T-helper 17 cell (primary cell): ENCODE measurements at places on chromosomes 7 and 10.

GRCh38 chr10:112880633-112881530, 69.2 kb upstream of the TCF7L2 start:
- DNase-seq: no peak

- no peak for DNase-seq
Measured at GRCh38 chr7:45692031-45692430, 117.9 kb downstream of the ADCY1 start.

DNA sequence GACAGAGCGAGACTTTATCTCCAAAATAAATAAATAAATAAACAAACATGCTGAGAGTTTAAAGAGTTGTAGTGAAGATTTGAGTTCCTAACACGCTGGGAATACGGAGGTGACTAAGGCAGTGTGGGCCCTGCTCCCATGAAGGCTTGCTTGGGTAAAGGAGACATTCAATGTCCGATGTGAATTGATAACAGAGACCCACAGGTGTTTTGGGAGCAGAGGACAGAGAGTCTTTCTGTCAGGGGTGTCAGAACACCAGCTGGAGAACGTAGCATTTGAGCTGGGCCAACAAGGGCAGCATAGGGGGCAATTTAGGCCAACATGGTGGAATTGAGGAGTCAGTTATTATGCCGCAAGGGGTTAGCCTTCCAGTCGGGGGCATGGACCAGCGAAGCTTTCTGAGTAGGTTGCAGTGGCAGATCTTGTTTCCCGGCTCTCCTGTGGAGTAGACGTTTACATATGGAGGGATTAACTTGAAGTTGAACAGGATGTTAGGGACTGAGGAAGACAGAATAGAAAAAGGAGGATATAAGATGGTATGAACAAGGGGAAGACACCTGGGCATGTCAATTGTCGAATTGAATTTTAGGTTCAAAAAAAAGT, 5.6 kb downstream of the PROSER2 start:
- no peak for DNase-seq

DNA sequence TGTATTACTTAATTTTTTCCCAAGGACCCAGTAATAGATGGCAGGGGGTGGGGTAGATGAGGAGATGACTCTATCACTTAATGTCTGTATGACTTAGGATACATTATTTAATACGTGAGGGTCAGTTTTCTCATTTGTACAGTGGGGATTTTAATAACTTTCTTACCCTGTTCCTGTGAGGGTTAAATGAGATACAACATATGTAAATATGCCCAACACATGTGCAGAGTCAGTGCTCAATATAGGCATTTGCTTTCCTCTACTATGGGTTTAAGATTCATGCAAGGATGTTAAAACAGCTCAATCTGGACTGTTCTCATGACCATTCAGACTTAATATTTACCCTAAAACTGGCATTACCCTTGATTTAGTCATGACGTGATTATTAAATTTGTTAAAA, 31.2 kb downstream of the ST7 start:
- no peak for DNase-seq

DNA sequence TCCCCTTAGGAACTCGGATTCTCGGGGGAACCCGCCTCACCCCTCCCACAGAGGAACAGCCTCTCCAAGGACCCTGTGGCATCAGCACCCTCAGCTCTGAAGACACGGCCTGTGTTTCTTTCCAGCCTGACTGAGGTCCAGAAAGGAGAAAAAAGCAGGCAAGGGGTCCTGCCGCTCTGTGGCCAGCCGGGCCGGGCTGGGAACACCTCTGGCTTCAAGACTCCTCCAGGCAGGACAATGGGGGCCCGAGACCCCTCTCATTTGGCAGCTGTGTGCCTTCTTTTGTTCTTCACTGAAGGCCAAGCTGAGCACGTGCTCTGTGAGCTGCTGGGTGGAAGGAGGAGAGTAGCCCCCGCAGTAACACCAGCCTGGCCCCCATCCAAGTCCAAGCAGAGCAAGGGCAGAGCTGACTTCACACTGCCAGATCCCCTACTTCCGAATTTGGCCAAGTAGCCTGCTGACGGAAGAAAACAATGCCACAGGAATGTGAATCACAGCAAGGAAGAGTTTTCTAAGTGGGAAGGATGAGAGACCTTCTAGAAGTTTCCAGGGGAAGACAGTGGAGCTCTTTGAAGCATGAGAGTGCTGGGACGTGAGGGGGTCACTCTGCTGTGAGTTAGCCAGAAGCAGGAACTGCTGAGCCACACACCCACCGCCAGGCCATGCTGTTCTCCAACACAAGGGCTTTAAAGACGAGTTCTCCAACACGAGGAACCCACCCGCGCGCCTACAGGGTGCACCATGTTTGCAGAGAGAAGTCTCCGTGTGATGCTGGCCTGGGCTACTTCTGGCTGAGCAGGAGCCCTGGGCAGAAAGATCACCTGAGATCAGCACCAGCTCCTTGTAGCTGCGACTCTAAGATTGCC, 3.1 kb downstream of the CNPY1 start:
- no peak for DNase-seq

DNA sequence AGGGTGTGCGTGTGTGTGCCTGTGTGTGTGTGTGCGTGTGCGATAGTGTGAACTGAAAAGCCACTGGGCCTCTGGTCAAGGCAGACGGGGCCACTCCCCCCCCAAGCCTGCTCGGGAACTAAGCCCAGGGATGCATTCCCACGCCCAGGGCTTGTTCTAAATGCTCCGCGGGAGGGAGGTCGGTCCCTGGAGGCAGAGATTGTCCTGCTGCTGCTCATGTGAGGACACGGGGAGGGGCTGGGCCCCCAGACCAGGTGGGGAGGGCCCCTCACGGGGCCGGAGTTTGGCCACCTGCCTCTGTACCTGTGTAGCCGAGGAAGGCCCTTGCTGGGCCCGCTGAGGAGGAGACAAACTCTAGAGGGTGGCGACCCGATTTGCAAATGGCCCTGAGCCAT, 93.9 kb downstream of the PDGFA start:
- DNase-seq: no peak

DNA sequence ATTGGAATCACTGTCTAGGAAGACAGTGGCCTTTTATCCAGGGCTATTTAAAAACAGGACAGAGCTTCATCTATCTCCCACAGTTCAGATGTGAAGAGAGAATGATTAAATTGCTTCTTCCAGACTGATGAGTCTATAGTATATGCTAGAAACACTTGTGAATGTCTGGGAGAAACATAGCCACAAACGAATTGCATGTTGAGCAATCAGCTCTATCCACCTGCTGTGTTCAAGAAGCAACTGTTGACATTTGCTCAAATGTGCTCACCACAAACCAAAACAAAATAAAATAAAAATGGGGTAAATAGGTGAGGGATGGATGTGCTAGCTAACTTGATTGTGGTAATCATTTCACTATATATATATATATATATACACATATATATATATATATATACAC, 195.1 kb downstream of the HECW1 start:
- DNase-seq: no peak

GRCh38 chr7:18607025-18607424, 111.5 kb downstream of the HDAC9 start:
- DNase-seq: no peak

GRCh38 chr10:101845893-101846292, 2.3 kb upstream of the KCNIP2 start:
- no peak for DNase-seq

GRCh38 chr7:42673951-42674350, 237.9 kb downstream of the C7orf25 start:
- no peak for DNase-seq

DNA sequence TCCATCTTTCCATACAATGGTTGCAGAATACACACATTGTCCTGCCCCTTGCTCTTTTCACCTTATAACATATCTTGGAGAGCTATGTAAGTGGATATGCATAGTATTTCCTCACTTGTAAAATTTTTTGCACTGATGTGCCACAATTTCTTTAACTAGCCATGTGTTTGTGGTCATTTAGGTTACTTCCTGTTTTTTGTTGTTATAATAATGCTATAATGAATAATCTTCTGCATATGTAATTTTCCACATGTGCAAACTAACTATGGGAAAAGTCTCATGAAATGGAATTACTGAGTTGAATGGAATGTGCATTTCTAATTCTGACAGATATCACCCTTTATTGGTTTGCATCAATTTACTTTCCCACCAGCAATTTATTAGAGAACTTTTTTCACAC, 2.8 kb downstream of the TAS2R41 start:
- no peak for DNase-seq

DNA sequence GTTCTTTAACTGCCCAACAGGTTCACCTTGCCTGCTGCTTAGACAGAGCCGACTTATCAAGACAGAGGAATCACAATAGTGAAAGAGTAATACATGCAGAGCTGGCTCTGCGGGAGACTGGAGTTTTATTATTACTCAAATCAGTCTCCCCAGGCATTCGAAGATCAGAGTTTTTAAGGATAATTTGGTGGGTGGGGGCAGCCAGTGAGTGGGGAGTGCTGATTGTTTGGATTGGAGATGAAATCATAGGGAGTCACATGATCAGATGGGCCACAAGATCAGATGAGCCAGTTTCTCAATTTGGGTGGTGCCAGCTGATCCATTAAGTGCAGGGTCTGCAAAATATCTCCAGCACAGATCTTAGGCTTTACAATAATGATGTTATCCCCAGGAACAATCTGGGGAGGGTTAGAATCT, 131.3 kb downstream of the AKR1D1 start:
- no peak for DNase-seq

DNA sequence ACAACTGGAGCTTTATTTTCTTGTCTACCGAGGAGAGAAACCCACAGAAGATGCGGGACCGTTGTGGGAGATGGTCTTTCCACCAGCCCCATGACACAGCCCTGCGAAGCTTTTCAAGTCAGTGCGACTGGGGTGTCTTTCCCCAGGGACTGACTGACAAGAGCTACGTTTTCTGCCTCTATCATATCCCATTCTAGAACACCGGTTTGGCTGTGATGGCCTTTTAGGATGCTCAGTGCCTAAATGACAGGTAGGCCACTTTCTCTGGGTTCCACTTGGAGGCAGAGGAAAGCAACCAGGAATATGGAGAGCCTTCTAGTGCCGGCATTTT, 16.9 kb downstream of the SLC13A4 start:
- DNase-seq: no peak

DNA sequence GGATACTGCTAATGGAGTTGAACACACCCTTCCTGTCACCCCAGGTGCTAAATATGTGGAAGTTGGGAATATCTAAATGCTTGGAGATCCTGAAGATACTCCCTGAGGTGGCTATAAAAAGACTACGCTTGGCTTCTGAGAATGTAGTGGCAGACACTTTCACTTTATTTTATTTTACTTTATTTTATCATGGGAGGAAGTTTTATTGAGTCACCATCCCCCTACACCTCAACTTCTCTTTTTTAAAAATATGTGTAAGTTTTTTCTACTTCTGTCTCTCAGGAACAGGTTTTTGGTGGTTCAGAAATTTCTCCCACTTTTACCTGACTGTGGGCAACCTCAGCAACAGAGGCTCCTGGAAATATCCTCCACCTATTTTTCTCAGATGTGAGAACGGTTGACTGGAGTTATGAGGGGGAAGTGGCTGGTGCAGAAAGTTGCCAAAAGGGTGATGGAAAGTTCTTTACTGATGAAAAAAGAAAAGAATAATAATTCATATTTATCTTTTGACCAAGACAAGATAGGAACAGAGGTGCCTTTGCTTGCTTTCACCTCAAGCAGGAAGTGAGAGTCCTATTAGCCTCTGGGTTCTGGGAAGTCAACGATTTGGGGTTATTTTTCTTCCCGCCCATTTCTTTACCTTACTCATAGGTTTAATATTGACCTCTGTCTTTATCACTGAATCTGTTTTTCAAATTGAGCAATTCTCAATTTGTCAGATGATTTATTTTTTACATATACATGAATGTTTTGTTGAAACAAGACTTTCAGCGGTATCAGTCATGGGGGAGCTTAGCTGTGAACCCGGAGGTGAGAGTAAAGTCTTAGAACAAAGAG, 103.6 kb downstream of the AHR start:
- no peak for DNase-seq

DNA sequence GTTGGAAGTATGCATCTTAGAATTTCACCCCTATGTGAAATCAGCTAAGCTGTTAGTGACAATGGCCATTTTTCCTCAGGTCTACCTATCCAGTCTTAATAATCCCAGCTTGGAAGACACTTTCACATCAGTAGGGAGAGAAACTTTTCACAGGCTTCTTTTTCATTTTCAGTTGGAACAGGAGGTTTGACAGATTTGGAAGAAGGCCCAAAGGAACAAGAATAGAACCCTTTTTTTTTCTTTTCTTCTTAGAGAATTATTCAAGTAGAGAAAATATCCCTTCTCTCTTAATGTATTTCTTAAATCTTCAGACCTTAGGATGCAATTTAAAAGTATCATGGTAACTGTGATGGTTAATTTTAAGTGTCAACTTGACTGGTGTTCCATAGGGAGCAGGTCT, 410.5 kb upstream of the C7orf33 start:
- no peak for DNase-seq

DNA sequence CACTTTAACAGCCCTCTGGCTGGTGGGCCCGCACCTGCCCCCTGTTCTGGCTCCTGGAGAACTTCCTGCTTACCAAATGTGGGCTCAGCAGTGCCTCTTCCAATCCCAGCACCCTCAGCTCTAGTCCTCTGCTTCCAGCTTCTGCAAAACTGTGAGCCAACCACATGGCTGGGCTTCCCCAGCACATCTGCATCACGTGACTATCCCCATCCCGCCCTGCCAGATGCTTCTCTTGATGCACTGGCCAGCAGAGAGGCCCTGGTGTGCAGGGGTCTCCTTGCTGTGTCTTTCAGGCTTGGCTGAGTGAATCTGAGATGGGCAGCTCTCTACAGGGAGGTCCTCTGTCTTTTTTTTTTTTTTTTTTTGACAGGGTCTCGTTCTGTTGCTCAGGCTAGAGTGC, 43.8 kb upstream of the DMBT1 start:
- no peak for DNase-seq

GRCh38 chr10:29240986-29241660, 47.7 kb upstream of the LYZL1 start:
- no peak for DNase-seq

DNA sequence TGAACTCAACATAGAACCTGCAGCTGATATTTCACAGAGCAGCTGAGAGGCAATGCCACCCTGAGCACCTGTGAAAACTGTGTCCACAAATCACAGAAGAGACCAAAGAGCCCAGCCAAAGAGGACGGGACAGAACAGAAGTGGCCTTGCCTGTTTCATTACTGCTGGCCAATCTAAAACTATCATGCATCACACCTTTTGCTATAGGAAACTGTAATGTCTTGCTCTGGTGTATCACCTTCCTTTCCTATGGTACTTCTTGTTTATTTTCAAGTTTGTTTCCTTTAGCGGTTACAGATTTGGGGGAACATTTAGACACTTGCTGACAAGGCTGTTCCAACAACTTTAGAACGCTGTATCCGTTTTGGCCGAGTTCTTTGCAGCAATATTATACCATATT, 80.3 kb downstream of the PIP4K2A start:
- no peak for DNase-seq

DNA sequence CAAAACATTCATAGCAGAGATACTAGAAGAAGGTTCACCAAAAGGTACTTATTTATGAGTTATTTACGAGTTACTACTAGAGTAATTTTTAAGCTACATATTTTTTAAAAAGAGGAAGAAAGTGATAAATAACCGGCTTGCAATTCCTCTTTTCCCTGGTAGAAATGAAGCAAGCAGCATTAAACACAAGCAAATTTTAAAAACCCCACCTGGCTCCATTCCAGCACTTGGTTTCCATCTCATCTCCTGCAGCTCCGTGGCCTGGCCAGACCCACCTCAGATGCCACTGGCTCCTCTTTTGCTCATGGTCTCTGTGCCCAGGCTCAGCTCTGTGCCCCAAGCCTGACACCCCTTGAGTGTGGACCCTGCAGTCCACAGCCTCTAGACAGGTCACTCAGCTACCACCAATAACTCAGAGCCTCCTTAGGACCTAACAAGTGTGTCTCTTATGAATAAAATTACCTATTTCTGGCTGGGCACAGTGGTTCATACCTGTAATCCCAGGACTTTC, 479.5 kb downstream of the TNS3 start:
- no peak for DNase-seq
